ENCODE measurements at places on chromosomes 4 and X.

DNA sequence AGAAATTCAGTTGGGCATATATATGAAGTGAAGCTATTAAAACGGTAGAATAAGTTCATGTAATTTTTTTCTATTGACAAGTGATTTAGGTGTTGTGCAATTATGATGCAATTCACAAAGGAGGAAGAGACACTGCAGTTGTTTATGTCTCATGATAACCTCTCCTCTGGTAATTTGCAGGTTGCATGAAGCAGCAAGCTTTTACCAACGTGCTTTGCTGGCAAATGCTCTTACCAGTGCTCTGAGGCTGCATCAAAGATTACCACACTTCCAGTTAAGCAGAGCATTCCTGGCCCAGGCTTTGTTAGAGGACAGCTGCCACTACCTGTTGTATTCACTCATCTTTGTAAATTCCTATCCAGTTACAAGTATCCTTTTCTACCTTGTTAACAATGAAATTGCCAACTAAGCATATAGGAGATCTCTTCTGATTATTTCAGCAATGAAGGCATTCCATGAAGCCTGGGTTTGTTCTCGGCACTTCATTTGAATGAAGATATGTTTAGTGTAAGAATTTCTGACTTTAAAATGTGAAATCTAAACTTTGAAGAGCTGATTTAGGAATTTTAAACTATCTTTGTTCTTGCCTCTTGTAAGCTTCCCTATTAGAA lies 3.9 kb downstream of the TMEM33 start:
- no peak for DNase-seq

DNA sequence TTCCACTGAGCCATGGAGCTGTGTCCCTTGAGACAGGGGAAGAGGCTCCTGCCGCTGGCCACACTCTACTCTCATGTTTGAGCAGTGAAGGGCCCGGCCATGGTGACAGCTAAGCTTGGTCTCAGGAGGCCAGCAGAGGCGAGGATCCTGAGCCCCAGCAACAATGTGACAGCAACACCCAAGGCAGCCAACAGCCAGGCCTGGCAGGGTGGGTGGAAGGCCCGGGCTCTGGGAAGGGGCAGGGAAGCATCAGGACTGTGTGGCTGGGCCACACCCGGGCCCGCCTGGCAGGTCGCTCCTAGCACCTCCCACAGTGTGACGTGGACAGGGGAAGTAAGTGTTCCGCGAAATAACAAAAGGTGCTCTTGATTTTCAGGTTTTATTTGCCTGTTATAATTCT lies 24.8 kb downstream of the L1CAM start:
- DNase-seq = no peak

DNA sequence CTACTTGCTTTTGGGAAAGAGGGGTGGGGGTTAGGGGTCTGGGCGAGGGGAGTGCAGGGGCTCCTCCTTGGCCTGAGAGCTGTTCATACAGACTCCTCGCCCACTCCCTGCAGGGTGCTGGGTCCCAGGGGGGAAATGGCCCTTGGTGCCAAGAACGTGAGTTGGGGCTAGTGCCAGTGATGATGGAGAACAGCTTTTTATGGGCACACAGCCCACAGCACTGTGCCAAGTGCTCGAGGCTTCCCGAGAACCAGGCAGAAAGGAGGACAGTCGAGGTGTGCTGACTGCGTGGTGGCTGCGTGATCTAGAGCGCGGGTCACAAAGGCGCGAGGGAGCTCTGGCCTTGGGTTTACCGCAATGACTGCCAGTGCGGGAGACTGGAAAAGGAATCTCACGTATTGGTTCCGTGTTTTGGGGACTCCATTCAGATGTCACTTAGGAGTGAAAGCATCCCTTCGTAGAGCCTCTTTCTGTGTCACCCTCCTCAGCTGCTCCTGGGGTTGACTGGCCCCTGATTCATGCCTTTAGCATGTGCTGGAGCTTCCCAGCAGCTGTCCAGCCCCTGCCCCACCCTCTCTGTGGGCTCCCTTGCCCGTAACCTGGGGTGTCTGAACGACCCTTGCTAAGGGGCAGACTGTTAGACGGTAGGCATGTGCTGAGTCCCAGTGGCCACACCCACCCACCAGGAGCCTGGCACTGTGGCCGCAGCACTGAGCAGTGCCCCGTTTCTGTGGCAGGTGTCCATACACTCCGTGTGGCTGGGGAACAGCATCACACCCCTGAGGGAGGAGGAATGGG lies 20.9 kb upstream of the MSANTD1 start:
- no peak for DNase-seq

DNA sequence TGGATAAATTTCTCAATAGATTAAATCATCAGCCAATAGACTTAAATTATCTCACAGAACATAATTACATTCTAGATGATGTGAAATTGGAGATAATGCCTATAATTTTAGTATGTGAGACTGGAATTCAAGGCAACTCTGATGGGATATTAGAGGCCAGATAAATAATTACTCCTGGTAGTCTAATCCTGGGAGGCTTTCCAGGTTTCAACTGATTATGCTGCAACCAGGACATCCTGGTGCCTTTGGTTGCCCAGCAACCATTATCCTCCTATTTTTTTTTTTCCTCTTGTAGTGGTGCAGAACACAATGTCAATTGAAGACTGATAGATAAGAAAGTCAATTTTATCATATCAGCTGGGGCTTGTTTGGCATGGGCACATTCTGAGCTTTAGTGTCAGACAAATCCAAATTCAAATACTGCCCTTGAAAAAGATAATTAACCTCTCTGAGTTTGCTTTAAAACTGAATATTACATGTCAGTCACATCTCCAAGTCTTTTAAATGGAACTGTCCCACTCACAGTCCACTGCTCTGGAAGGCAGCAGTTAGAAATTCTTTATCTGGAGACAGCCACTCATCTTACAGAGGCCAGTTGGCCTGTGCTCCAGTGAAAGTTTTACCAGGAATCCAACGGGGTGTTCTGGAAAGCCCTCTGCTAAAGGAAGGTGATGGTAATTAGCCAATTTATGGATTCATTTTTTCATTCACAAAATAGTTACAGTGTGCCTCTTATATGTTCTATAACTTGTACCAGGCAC lies 95.3 kb upstream of the GUCY1A1 start:
- no peak for DNase-seq

- no peak for DNase-seq
Measured at GRCh38 chr4:99845708-99846469, 29.3 kb downstream of the DAPP1 start.

DNA sequence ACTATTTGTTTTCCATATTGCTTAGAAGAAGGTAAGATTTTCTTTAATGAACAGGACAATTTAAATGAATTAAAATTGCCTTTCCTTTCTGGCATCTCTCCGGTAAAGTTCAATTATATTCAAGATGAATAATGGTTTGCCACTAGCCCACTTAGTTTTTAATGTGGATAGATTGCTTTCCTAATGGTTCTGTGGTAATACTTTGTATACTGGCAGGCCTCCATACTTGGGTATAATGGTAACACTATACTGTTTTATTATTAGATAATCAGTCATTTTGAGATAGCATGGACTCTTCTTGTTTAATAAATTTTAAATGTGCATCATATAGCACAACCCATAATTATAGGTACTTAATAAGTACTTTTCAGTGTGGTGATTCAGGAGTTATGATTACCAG lies 89.5 kb downstream of the ELOVL6 start:
- no peak for DNase-seq

- peak; percentile 34 for DNase-seq
Measured at GRCh38 chr4:140736669-140737343, 19.4 kb downstream of the TBC1D9 start.

GRCh38 chr4:149961876-149962597 lies 116.2 kb upstream of the DCLK2 start:
- peak; percentile 57 for DNase-seq

DNA sequence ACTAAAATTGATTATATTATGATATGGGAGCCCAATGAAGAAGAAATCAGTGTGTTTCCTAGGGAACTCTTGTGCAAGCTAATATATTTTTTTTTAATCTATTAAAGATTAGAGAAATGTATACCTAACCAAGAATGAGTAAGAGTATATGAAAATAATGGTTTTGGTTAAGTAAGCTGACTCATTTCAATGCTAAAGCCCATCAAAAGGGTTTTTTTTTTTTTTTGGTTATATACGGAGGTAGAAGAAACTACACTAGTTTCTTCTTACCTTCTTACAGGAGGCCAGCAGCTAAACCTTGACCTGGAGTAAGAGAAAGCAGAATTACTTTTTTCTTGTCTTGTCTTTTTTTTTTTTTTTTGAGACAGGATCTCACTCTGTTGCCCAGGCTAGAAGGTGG lies 27.5 kb downstream of the RUFY3 start:
- DNase-seq = peak; percentile 11

DNA sequence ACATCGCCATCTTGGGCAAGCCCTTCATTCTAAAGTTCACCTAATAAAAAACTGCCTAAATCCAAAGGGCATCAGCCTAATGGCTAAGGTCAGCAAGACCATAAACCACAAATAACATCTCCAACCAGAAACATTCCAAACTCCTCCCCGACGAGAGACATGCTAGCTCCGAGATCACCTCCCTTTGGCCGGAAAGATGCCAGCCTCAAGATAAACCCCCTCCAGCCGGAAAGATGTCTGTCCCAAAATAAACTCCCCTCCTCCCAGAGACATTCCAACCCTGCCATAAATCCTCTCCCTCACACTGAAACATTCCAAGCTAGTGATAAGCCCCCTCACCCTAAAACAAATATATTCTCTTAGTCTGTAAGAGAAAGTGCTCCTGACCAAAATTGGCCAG lies 13.3 kb upstream of the DYNLT3 start:
- peak; percentile 34 for DNase-seq

- peak; percentile 32 for DNase-seq
Measured at GRCh38 chrX:97524997-97525396, 641.3 kb downstream of the RPA4 start.

- no peak for DNase-seq
Measured at GRCh38 chrX:7147413-7147977, at the start of gene STS. TSS of gene STS (plus strand) at chrX:7147712. CDS start at chrX:7253200, 105,488 bp downstream.

GRCh38 chrX:123357941-123358340 lies 173.9 kb downstream of the GRIA3 start:
- DNase-seq = no peak

DNA sequence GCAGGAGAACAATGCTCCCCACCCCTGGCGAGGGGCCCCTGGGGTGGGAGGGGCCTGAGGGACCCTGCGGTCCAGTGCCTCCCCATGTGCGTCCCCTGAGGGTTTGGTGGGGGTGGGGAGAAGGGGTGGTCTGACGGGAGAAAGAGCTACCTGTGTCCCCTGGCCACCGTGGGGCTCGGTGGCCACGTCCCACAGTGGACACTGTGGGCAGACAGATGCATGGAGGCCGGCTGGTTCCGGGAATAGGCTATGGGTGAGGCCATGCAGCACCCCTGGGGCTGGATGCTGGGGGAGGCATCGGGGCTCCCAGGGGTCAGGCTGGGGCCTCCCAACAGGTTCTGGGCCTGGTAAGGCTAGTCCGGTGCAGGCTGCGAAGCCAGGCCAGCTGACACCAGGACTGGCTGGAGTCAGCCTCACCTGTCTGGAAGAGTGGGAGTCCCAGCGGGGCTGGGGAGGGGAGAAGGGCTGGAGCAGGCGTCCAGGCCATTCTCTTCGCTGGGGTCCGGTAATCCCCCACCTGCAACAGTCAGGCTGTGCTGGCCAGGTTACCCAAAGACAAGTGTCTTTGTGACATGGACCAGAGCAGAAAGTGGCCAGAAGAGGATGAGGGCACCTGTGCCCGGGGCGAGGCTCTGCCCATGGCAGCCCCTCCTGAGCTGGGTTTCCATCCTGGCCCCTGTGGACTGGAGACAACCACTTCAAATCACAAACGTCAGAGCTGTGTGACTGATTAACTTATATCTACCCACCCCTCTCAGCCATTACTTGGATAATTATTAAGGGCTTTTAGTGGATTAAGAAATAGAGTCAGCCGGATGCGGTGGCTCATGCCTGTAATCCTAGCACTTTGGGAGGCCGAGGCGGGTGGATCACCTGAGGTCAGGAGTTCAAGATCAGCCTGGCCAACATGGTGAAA lies 1.4 kb upstream of the FAM53A start:
- no peak for DNase-seq

All from fibroblast of upper back skin (primary cell).